ENCODE measurements at places on chromosomes 1 and 21.

GRCh38 chr1:198232940-198233675 lies 76.3 kb downstream of the NEK7 start:
- no peak for DNase-seq

GRCh38 chr1:218394416-218394815 lies 49.3 kb downstream of the TGFB2 start:
- DNase-seq: no peak

GRCh38 chr21:28779914-28780313 lies 212.8 kb downstream of the LTN1 start:
- no peak for DNase-seq

DNA sequence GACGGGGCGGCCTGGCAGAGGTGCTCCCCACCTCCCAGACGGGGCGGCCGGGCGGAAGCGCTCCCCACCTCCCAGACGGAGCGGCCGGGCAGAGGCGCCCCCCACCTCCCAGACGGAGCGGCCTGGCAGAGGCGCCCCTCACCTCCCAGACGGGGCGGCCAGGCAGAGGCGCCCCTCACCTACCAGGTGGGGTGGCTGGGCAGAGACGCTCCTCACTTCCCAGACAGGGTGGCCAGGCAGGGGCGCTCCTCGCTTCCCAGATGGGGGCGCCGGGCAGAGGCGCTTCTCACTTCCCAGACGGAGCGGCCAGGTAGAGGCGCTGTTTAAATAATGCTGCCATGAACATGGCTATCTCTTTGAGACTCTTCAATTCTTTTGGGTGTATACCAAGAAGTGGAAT lies 43.7 kb upstream of the ATP6V1G3 start:
- no peak for DNase-seq

DNA sequence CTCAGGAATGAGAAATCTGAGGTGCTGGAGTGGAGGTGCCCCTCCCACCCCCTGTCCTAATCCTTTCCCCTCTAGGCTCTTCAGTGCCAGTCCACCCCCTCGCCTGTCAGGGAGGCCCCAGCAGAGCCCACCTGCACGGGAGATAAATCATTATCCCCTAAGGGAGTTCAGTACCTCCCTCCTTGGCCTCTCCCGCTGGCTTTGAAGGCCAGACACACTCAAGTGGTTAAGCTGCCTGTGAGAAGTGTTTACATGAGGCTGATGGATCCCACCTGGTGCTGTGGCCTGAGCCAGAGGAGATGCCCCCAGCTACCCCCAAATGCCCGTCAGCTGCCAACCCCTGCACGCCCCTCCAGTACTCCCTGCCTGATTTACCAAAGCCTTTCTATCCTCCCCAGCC lies 3.7 kb downstream of the RSPO1 start:
- no peak for DNase-seq

DNA sequence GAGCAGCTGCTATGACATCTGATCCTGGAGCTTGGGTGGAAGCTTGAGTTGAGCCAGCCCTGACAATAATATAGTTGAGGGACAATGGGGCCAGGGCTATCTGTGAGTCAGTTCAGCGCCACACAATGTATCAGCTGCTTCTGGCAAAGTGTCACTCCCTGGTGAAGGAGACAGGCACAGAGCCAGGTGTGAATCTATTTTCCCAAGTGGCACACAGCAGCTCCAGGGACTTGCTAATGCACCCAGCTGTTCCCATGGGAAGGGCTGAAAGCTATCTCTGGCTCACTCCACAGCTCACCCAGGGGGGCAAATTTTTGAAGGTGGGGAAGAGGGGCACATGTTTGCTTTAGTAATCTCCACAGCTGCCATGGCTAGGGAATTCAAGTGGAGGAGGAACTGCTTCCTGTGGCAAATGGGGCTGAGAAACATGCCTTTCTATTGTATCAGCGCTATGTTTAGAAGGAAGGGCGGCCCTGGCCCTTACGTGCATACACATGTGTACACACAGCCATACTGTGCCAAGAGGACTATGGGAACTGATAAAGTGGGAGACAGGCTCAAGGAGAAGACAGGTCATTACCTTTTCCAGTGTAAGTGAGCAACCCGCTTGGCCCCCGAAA lies 2.2 kb downstream of the CYB5R1 start:
- no peak for DNase-seq

Data from central memory CD8-positive, alpha-beta T cell (primary cell).